ENCODE measurements at places on chromosomes 13 and 19. TPM values are rescaled to one million over a fixed set of nuclear protein-coding genes. Genes with fewer than 3 reads are reported as not detected.
A peak's percentile ranks its signal among the peaks of the same experiment; 100 is the strongest.

GRCh38 chr19:35034588-35035382, 4.5 kb downstream of the SCN1B start:
- no peak overlapping the region for H3K27ac ChIP-seq
- H3K27me3 ChIP-seq: peaks cover 20% of the 10 kb centered on the region
- no peaks in the 10 kb centered on the region for H3K36me3 ChIP-seq
- no peak for DNase-seq
- H3K4me3 ChIP-seq: no peak overlapping the region

DNA sequence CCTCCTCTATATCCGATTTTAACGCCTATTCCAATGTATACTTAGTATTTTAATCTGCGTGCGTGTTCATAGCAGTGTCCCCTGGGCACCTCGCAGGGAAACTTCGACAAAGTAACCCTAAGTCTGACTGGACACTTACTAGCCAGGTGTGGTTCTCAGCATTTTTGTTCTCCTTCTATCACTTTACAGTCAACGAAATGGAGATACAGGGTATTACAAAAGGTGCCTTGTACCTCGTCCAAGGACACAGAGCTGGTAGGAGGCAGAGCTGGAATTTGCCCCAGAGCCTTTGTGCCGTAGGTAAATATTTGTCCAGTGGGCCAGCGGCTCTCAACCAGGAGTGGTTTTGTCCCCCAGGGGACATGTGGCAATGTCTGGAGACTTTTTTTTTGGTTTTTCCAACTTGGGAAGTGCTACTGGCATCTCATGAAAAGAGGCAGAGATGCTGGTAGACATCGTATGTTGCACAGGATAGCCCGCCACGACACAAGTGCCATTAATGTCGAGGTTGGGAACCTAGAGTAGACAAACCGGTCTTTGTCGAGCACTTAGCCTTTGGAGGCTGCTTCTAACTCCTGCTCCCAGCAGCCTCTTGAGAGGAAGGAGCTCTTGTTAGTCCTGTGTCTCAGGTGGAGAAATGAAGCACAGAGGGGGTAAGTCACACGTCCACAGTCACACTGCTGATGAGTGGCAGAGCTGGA, 1.1 kb downstream of the ZNF444 start:
- peak overlapping the region; percentile 89 for H3K27ac ChIP-seq
- DNase-seq: peak; percentile 80
- H3K36me3 ChIP-seq: no peaks in the 10 kb centered on the region
- H3K4me1 ChIP-seq: peaks cover 10% of the 10 kb centered on the region
- H3K27me3 ChIP-seq: no peaks in the 10 kb centered on the region

DNA sequence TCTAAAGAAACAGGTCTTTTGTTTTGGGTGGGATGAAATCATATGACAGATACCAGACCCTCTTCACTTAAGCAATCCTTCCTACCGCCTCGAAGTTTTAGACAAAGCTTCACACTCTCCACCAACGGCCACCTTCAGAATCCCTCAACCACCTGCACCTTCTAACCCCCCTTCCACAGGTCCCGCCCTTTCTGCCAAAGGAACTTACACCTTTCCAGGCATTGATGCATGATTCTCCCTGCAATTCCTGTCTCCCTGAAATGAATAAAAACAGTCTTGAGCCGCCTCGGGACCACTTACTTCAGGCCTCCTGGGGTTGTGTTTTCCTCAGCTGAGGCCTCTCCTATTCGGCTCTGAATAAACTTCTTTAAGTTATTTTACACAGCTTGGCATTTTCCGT, 859 bp downstream of the ZNF433 start:
- no peak overlapping the region for H3K27ac ChIP-seq
- H3K4me1 ChIP-seq: no peaks in the 10 kb centered on the region
- H3K36me3 ChIP-seq: no peaks in the 10 kb centered on the region
- DNase-seq: no peak
- peak overlapping the region; percentile 98 for H3K4me3 ChIP-seq

Gene RGL3
- total RNA-seq: 32.7 TPM

DNA sequence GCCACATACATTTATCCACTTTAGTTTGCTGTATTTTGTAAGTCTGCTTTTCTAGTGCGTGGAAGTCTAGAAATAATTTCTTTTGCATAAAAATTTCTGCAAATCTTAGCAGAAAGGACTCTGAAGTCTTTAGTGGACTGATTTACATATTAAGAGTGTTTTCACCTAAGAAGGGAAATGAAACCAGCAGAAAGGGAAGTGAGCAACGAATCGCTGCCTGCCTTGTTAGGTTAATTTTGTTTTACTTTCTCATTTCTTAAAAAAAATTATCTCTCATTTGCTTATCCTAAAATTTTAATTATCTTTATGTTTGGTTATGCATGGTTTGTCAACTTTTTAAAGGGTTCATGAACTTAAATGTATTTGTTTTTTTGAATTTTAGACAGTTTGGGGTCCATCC, 767 bp upstream of the GPR18 start:
- H3K36me3 ChIP-seq: no peaks in the 10 kb centered on the region
- no peak overlapping the region for H3K27ac ChIP-seq
- H3K4me3 ChIP-seq: no peak overlapping the region
- no peaks in the 10 kb centered on the region for H3K27me3 ChIP-seq

DNA sequence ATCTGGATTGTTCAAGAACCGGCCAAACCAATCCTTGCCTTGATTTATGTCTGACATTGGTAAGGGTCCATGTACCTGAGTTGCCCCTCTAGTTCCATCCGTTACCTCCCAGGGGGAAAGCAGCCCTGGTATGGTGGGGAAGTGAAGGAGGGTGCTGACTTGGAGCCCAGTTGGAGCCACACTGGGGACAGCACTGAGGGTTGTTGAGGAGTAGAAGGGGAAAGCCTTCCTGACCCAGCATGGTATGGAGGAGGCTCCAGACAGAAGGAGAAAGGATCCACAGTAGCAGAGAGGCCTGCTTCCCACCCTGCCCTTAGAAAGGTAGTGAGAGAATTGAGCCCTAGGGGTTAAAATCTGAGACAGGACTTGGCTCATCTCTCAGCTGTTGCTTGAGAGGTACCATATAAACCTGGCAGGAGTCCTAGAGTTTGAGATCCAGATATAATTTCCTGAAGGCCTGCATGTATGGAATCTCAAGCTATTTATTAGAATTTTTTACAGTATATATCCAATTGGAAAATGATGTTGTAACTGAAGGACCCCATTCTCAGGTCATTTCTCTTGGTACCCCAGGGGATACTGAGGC, 16.7 kb upstream of the FCGBP start:
- H3K4me1 ChIP-seq: no peaks in the 10 kb centered on the region
- no peak for DNase-seq
- H3K27ac ChIP-seq: no peak overlapping the region
- H3K4me3 ChIP-seq: no peak overlapping the region
- no peaks in the 10 kb centered on the region for H3K36me3 ChIP-seq

GRCh38 chr13:99435998-99436397, 65.3 kb upstream of the TM9SF2 start:
- no peak overlapping the region for H3K27ac ChIP-seq
- H3K36me3 ChIP-seq: no peaks in the 10 kb centered on the region
- no peak overlapping the region for H3K4me3 ChIP-seq
- no peaks in the 10 kb centered on the region for H3K27me3 ChIP-seq
- no peaks in the 10 kb centered on the region for H3K4me1 ChIP-seq

GRCh38 chr19:33376941-33377557, 3.5 kb downstream of the CEBPG start:
- no peaks in the 10 kb centered on the region for H3K27me3 ChIP-seq
- H3K4me3 ChIP-seq: no peak overlapping the region
- H3K4me1 ChIP-seq: peaks cover 9% of the 10 kb centered on the region
- peak; percentile 67 for DNase-seq
- no peaks in the 10 kb centered on the region for H3K36me3 ChIP-seq

Gene ANKRD24
- total RNA-seq: 1.8 TPM

Gene CCDC70
- not detected for total RNA-seq

DNA sequence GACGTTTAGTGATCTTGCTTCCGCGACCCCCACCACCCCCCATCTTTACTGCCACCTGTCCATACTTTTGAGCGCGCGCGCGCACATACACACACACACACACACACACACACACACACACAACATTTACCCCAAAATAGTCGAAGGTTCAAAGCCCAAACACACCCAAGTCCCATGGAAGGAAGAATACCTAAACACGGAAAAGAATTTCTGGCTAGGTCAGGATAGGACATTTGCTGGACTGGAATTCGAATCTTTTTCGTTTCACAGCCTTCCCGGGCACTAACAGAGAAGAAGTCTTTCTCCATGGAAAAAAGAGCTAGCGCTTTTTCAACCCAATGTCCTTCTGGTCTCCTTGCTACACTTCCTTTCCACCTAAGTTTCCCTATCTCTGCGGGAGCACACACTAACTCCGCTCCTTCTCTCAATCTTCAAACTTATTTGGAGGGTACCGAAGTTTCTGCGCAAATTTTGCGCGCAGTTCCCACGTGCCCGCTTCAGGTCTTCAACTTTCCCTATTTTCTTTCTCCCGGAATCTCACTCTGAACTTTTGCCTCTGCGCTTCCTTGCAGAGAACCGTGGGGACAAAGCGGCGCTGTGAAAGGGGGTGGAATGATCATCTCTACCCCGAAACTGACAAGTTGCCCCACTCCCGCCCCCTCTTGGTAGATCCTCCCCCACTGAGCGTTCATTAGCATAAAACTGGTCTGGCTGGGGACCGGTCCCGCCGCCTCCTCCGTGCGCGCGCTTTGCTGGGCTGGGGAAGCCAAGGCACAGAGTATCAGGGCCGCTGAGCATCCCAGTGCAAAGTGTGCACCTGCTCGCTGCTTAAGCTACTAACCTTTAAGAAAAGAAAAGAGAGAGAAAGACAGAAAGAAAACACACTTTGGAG, 2.7 kb downstream of the DACH1 start:
- no peaks in the 10 kb centered on the region for H3K27me3 ChIP-seq
- peak overlapping the region; percentile 82 for H3K27ac ChIP-seq
- peak; percentile 91 for DNase-seq
- peaks cover 4% of the 10 kb centered on the region for H3K4me1 ChIP-seq
- peak overlapping the region; percentile 86 for H3K4me3 ChIP-seq

Gene DCLK1
- total RNA-seq: 1.5 TPM

Gene METTL21C
- not detected for total RNA-seq

- no peak overlapping the region for H3K27ac ChIP-seq
- DNase-seq: peak; percentile 30
- no peaks in the 10 kb centered on the region for H3K36me3 ChIP-seq
- no peaks in the 10 kb centered on the region for H3K27me3 ChIP-seq
- H3K4me1 ChIP-seq: no peaks in the 10 kb centered on the region
Observed at GRCh38 chr13:97627566-97627965, 193.6 kb downstream of the RAP2A start.

DNA sequence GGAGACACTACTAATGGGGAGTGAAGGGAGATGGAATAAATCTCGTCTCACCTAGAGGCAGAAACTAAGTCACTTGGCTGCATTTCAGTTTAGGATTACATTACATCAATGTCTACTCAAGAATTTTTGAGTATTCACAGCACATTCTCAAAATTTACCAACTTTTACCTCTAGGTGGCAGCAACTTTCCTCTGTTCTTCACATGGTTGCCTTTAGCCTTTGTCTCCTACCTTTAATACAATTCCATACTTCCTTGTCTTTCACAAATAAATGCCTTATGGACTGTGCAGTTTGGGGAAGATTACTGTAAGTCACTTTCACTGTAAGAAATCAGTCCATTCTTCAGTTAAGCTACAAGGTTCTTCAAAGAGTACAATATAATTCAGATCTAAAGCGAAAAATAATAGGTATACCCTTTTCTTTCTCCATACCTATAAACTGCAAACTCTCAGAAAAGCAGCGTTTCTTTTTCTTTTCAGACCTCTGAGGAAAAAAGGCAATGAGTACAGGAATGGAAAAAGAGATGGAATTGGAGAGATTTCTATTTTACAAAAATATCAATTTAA, 379.4 kb downstream of the KLF12 start:
- no peak overlapping the region for H3K27ac ChIP-seq
- H3K36me3 ChIP-seq: no peaks in the 10 kb centered on the region
- H3K4me3 ChIP-seq: no peak overlapping the region
- no peaks in the 10 kb centered on the region for H3K27me3 ChIP-seq
- DNase-seq: peak; percentile 69

DNA sequence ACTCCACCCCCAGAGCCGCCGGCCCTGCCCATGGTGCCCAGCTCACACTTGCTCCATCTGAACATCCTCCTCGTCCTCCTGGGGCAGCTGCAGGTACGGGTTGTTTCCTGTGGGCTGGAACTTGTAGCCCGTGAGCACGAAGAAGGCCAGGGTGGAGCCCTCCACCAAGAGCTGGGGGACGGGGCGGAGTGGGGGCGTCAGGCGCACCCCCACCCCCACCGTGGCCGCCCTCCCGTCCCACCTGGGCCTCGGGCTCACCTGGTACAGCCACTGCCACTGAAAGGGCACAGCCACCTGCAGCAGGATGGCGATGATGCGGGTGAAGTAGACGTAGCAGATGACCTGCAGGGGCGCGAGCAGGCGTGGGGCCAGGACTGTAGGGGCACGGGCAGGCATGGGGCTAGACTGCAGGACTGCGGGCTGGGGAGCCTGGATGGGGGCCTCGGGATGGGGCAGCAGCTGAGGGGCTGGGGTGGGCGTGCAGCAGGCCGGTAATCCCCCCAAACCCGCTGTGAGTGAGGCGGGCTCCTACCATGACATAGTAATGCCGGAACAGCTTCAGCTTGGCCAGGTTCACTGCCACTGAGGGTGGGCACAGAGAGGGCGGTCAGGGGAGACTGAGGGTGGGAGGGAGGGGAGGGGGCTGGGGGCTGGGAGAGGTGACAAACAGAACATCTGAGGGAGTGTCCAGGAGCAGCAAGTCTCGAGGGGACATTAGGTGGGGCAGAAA, 6.3 kb downstream of the GPR108 start:
- H3K4me3 ChIP-seq: no peak overlapping the region
- no peak for DNase-seq
- H3K36me3 ChIP-seq: no peaks in the 10 kb centered on the region
- no peaks in the 10 kb centered on the region for H3K27me3 ChIP-seq

- H3K4me1 ChIP-seq: no peaks in the 10 kb centered on the region
- H3K4me3 ChIP-seq: no peak overlapping the region
- DNase-seq: no peak
- no peaks in the 10 kb centered on the region for H3K36me3 ChIP-seq
- H3K27me3 ChIP-seq: no peaks in the 10 kb centered on the region
Observed at GRCh38 chr13:58048670-58049069, 417.1 kb downstream of the PCDH17 start.

DNA sequence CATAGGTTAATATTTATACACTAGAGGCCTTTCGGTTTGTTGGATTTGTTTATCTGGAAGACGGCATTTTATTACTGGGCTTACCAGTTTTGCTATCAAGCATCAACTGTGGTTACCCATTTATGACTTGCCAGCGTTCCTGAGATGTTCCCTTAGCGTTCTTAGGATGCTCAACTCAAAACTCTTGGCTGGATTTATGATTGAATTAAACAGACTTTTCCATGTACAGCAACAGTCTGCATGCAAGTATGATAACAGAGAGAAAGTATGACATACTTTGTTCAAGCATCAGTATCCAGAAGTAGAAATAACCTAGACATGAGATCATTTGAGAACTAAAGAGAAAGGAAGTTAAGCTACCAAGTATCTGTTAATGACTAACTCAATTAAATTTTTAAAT, 29.9 kb upstream of the RNF113B start:
- H3K4me1 ChIP-seq: no peaks in the 10 kb centered on the region
- no peaks in the 10 kb centered on the region for H3K36me3 ChIP-seq
- no peak overlapping the region for H3K4me3 ChIP-seq
- H3K27ac ChIP-seq: peak overlapping the region; percentile 15
- DNase-seq: no peak
